Neural cell (in vitro differentiated cells): ENCODE measurements at places on chromosomes 12 and 14. TPM values are rescaled to one million over a fixed set of nuclear protein-coding genes. Genes with fewer than 3 reads are reported as not detected.

Gene SYT1
- polyA plus RNA-seq = 103 and 106 TPM in 2 replicates

Gene SLC6A13
- polyA plus RNA-seq = 1.4 and 1.6 TPM in 2 replicates

Gene HOXC12
- not detected in 2 replicates for polyA plus RNA-seq

Gene DHRS4
- polyA plus RNA-seq = 7.7 and 7.8 TPM in 2 replicates

Gene CMKLR1
- 0.06 TPM in 1 of 2 replicates, not detected in the other for polyA plus RNA-seq

Gene DDN
- polyA plus RNA-seq = 0.20 and 0.51 TPM in 2 replicates

Gene PPM1A
- 49.6 and 52.1 TPM in 2 replicates for polyA plus RNA-seq

Gene KIF21A
- 119 and 130 TPM in 2 replicates for polyA plus RNA-seq

Gene RBP5
- polyA plus RNA-seq = 1.9 TPM in 1 of 2 replicates, not detected in the other

Gene TOMM20L
- not detected in 2 replicates for polyA plus RNA-seq

Gene NT5DC3
- polyA plus RNA-seq = 3.3 and 4.0 TPM in 2 replicates

Gene PMCH
- polyA plus RNA-seq = not detected in 2 replicates

Gene STXBP6
- polyA plus RNA-seq = 14.6 and 15.1 TPM in 2 replicates

Gene TSPAN8
- not detected in 2 replicates for polyA plus RNA-seq

Gene ATL1
- polyA plus RNA-seq = 70.4 and 73.0 TPM in 2 replicates

Gene FBLN5
- polyA plus RNA-seq = 0.78 and 1.5 TPM in 2 replicates

Gene KRT73
- polyA plus RNA-seq = not detected in 2 replicates

Gene CPM
- not detected in 2 replicates for polyA plus RNA-seq

Gene ZDHHC22
- 4.3 and 5.1 TPM in 2 replicates for polyA plus RNA-seq

Gene NELL2
- 41.8 and 46.8 TPM in 2 replicates for polyA plus RNA-seq

Gene ST8SIA1
- 22.2 and 22.5 TPM in 2 replicates for polyA plus RNA-seq
